ENCODE measurements at places on chromosomes 11 and 22.

GRCh38 chr22:34017205-34017604, 96.9 kb upstream of the LARGE1 start:
- DNase-seq: no peak

DNA sequence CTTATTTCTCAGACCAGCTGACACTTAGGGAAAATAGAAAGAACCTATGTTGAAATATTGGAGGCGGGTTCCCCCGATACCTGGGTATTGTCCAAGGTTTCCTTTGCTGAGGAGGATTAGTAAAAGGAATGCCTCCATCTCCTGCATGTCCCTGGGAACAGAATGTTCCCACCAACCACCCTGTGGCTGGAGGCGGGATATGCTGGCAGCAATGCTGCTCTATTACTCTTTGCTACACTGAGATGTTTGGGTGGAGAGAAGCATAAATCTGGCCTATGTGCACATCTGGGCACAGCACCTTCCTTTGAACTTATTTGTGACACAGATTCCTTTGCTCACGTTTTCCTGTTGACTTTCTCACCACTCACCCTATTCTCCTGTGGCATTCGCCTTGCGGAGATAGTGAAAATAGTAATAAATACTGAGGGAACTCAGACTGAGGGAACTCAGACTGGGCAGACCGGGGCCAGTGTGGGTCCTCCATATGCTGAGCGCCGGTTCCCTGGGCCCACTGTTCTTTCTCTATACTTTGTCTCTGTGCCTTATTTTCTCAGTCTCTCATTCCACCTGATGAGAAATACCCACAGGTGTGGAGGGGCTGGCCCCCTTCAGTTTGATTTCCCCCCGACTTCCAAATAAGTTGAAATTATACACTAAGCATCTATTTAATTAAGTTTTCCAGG, 32.1 kb downstream of the IGLL1 start:
- DNase-seq: no peak

DNA sequence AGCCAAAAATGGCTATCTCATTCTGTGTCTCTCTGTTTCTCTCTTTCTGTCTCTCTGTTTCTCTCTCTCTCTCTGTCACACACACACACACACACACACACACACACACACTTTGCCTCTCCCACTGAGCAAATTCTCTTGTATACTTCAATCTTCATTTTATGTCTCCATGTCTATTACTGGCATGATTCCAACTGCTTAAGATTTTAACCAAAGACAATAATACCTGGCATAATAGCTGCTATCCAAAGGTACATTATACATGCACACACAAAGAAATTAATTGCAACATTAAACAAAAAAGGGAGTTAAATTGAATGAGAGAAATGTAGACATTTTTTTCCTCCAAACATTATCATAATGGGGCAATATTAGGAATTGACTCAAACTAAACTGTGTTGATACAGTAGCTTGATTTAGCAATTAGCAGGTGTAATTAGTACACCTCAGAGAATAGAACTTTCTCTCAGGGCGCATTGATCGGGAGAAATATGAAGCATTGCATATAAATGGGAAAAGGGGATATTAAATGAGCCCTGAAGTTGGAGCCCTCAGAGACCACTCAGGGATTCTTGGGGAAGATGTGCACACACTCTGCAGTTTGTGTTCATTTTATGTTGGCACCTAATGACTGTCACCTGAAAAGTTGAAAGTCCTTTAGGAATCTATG, 17.4 kb upstream of the SLC1A2 start:
- DNase-seq: no peak

GRCh38 chr22:39997421-39997820, 2.7 kb downstream of the FAM83F start:
- DNase-seq: no peak

GRCh38 chr11:60633645-60634044, 65.8 kb upstream of the MS4A8 start:
- no peak for DNase-seq

DNA sequence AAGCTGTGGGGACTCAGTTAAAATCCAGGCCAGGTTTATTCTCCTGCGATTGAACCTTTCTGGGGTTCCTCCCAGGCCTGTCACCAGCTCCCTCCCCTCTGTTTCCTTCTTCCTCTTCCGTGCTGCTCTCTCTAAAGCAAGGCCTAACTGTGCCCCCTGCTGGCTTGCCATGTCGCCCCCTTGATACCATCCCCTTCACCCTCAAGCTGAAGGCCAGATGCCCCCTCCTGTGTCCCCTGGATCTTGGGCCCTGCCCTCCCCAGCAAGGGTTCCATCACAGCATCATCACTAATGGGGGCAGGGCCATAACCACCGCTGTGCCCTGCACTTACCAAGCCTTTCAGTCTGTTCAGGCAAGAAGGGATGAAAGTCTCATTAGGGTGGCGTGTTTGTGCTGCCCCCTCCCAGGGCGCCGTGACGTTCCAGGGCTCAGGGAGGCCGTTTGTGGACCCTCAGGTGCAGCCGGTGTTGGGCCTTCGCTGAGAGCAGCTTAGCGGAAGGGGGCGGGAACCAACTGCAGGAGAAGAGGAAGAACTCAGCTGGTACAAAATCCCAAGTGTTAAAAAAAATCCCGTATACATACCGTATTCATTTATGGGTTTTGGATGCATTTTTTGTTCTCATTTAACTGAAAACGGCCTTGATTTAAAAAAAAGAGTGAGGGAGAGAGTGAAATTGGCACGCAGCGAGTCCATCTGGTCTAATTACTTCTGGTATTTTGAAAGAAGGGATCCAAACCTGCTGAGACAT, 69.9 kb downstream of the MPPED1 start:
- DNase-seq: no peak

DNA sequence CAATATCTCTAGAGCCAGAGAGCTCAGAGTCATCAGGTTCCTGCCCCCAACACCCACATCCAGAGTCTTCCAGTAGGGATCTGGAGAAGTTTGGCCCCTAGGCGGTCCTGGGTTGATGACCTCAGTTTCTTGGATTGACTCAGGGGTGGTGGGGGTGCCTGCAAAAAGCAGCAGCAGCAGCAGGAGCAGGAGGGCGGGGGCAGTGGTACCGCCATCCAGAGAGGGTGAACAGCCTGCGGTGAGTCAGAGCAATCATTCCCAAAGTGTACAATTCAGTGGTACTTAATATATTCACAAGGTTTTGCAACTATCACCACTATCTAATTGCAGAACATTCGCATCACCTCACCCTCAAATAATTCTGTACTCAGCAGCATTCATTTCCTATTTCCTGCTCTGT, 9.9 kb upstream of the SEC14L3 start:
- no peak for DNase-seq

- no peak for DNase-seq
Measured at GRCh38 chr11:104784684-104785460, 113.4 kb downstream of the CASP12 start.

- DNase-seq: no peak
Measured at GRCh38 chr11:59263225-59263894, 50.6 kb upstream of the MPEG1 start.

Measured in hippocampal formation (tissue), 2 donors.